ENCODE measurements at places on chromosomes 6 and 20.

DNA sequence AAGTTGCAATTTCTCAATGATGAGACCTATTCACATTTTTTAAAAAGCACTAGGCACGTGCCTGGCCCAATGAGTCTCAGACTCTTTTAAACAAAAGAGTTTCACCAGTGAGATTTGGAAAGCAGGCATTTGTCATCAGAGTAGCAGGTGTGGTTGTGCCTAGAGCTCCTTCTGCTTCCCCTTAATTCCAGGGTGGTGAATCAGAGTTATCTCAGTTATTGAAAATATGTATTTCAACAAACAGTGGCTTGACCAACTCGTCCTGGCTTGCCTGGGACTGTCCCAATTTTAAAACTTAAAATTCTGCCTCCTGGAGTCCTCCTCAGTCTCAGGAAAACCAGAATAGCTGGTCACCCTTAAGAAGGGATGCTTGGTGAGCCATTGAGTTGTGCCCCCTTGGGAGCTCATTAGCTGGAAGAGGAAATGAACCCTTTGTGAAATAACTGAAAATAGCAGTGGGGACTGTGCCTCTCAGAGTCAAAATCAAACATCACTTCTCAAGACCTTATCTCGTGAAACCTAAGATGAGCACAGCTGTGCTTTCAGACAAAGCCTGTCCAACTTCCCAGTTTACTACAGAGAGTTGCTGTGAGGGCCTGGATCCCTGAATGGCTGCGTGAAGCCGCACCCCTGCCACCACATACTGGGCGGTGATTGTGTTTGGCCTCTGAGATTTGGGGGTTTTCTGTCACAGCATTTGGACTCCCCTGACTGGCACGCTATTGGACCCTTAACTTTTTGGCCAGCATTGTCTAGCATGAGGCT, 116.3 kb downstream of the ANKRD60 start:
- no peak for DNase-seq

DNA sequence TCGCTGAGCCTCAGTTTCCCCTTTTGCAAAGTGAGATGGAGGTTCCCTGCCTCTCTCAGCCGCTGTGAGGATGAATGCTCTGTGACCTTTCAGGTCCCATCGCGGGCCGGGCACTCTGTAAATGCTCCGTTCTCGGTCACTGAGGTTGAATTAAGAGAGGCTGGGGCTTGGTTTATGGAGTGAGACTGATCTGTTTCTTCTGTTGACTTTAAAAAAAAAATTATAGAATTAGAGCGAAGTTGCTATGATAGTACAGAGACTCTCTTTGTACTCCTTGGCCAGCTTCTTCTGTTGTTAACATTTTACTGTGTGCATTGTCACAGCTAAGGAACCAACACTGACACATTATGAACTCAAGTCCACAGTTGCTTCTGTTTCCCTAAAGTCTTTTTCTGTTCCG, 64.4 kb downstream of the ADNP start:
- DNase-seq = no peak

GRCh38 chr6:156114541-156114940, 658.9 kb upstream of the NOX3 start:
- no peak for DNase-seq

GRCh38 chr20:35007891-35008290, 52.2 kb downstream of the MYH7B start:
- DNase-seq = no peak

- no peak for DNase-seq
Observed at GRCh38 chr6:56913285-56914074, 41.4 kb upstream of the BEND6 start.
